ENCODE measurements at places on chromosomes 7 and 10. TPM values are rescaled to one million over a fixed set of nuclear protein-coding genes. Genes with fewer than 3 reads are reported as not detected.

ANKRD22 gene
- total RNA-seq = not detected

IQUB gene
- 0.51 TPM for total RNA-seq

INMT gene
- 88.9 TPM for total RNA-seq

DPP6 gene
- 0.85 TPM for total RNA-seq

DNA sequence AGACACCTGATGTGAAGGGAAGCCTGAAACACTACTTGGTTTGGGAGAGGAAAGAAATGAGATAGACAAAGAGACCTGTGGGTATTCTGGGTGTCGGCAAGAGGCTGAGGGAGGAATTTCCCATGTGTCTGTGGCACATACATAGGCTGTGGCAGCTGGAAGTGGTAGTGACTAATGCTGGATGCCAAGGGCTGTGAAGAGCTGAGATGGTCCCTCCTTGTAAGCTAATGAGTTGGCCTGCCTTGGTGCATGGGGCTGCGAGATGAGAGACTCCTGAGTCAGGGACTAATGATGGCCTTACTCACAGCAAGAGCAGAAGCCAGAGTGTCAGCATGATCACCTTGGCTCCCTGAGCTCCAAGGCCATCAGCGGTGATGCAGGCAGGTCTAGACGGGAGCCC is 119.0 kb upstream of the EEPD1 start:
- no peak for DNase-seq

DNA sequence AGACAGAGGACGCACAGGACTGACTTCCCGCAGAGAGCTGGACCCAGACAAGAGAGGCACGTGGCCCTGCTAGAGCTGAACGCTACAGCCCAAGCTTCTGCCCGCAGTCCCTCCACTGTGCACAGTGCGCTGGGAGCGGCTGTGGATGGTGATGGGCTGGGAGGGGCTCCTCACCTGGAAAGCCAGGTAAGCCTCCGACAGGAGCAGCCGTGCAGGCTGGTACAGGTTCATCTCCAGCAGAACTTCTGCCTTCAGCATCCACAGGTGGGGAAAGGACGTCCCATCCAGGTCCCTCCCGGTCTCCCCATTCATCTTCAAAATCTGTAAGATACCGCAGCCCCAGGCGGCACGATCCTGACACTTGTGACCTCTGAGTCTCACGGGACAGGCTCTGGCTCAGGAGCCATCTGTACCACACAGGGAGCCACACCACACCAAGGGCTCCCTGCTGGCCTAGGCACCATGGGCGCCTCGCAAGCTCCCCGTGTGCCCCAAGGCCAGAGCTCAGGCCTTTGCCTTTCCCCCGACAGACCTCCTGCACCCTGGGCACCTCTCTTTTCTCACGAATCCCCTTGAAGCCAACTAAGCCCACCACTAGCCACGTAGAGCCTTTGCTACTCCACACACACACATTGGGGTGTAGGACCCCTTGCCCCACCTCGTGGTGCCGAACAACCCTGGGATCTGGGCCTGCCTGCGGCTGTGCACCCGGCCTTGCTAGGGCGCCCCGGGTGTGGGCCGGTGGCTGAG is 76.3 kb downstream of the CFAP46 start:
- DNase-seq = no peak

DNA sequence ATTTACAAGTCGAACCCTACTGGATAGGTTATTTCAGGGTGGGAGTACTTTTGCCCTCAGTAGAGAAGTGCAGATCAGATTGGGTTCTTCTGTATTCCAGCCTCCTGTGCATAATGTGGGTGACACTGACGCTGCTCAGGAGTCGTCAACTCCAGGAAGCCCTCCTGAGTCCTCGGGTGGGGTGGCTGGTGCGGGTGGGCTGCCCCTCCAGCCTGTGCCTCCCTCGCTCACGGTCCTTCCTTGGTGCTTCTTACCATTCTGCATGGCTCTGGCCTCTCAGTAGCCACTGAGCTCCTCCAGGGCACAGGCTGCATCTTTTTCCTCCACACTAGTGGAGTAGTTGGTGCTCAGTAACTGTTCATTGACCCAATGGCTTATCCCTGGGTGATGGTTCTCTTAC is 4.3 kb downstream of the CDH23 start:
- peak; percentile 48 for DNase-seq

DNA sequence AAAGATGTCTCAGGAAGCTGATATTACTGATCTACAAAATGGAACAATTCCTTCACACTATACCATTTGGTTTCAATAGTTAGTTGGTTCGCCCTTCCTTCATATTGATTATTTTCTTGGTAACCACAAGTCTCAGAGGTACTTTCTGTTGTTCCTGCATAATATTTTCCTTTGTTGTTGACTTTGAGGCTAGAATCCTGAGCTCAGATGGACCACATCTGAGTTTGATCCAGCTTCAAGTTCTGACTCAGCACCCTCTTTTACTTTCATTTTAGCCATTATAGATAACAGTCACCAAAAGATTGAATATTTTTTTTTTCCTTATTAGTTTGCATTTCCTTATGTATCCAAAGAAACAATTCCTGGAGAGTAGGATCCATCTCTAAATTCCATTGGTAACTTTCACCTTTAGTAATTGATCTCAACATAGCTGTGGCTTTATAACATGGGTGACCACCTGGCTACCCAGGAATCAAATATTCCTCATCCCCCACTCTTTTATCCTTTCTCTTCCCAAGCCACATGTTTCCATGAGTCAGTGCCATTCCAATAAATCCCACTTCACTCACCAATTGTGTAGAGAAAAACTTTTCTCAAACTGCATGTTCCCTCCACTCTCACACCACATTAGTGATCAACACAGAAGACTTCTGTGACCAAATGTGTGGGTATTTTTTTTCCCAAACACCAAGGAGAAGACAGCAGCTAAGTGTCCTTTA is 9.7 kb upstream of the ABCA13 start:
- no peak for DNase-seq

GRCh38 chr10:94213980-94214379 is 148.8 kb downstream of the NOC3L start:
- no peak for DNase-seq

GRCh38 chr7:39306016-39306570 is 260.1 kb upstream of the YAE1 start:
- DNase-seq = no peak

- DNase-seq = no peak
Measured at GRCh38 chr10:84783386-84783785, 455.0 kb downstream of the CCSER2 start.
